Immature natural killer cell (primary cell): ENCODE measurements at places on chromosomes 7 and 10.

DNA sequence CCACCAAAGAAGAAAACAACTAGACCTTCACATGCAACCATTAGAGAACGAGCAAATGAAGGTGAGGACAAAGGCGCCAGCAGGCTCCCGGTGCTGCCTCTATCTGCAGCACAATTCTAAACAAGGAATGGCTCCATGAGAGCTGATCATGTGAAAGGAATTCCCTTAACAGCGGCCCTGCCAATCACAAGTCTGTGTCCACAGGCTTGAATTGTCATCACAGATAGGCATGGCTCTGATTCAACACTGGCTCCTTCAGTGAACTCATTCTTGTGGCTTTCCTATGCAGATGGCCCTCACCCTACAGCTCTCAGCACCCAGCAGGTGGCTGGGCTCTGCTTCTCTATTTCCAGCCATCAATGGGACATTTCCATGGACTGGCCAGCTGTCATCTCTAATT lies 36.2 kb downstream of the LAMB1 start:
- no peak overlapping the region for H3K4me3 ChIP-seq
- H3K36me3 ChIP-seq, result no peaks in the 10 kb centered on the region
- no peaks in the 10 kb centered on the region for H3K4me1 ChIP-seq
- no peaks in the 10 kb centered on the region for H3K27me3 ChIP-seq
- no peak for DNase-seq
- H3K27ac ChIP-seq, result no peak overlapping the region

GRCh38 chr7:148156233-148156632 lies 434.3 kb upstream of the C7orf33 start:
- no peaks in the 10 kb centered on the region for H3K27me3 ChIP-seq
- no peaks in the 10 kb centered on the region for H3K4me1 ChIP-seq
- H3K27ac ChIP-seq, result no peak overlapping the region
- no peaks in the 10 kb centered on the region for H3K36me3 ChIP-seq
- DNase-seq, result no peak
- no peak overlapping the region for H3K4me3 ChIP-seq

DNA sequence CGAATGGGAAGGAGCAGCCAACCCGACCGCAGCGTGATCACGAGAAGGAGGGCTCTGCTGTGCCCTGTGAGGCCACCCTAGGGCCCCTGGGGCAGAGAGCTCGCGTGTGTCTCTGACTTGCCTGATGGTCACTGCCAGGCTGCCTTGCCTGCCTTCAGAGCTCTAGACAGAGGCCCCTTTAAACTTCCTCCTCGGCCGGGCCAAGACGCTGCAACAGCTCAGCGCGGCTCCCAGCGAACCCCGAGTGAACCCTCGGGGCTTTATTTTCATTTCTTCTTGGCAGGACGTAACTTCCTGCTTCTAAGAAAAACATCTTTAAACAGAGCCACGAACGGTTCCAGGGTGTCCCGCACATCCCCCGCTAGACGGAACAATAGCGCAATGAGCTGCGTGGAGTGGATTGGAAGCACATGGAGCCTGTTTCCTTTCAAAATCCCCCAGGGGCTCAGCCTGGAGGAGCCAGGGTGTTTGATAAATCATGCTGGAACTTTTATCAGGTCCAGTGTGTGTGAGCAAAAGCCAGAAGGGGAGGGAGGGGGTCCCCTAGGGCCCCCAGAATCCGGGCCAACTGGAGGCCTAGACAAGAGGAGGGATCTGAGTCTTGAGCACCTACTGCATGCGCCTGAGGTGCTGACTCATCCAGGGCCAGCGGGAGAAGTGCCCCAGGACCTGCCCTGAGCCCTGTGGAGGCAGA lies 134.1 kb upstream of the GDF10 start:
- DNase-seq, result no peak
- H3K27me3 ChIP-seq, result peaks cover 8% of the 10 kb centered on the region
- no peaks in the 10 kb centered on the region for H3K36me3 ChIP-seq

DNA sequence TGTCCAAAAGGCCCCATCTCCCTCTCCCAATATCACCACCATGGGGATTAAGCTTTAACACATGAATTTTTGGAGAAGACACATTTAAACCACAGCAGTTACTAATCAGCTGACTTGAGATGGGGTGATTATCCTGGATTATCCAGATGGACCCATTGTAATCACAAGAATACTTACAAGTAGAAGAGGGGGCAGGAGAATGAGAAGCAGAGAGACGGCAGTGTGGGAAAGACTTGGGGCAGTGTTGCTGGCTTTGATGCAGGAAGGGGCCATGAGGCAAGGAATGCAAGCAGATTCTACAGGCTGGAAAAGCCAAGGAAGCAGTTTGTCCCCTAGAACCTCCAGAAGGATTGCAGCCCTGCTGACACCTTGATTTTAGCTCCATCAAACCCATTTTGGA lies 30.7 kb upstream of the INMT start:
- H3K4me3 ChIP-seq, result no peak overlapping the region
- H3K4me1 ChIP-seq, result peaks cover 16% of the 10 kb centered on the region
- H3K27ac ChIP-seq, result no peak overlapping the region
- H3K27me3 ChIP-seq, result no peaks in the 10 kb centered on the region

DNA sequence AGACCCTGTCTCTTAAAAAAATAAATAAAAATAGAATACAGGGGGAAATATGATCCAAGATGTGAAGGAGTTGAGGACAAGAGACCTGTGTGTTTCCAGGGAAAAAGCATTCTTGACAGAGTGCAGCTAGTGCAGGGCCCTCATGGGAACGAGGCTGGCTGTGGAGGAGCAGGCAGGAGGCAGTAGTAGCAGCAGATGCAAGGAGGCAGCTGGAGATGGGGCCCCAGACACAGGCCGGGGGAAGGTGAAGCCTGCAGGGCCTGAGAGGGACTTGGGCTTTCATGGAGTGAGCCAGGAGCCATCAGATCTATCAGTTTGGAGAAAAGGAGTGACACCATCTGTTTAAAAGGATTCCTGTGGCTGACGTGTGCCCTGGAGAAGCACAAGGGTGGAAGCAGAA lies 71.4 kb upstream of the ZNF438 start:
- H3K4me1 ChIP-seq, result peaks cover 2% of the 10 kb centered on the region
- H3K36me3 ChIP-seq, result no peaks in the 10 kb centered on the region
- H3K27me3 ChIP-seq, result peaks cover 10% of the 10 kb centered on the region
- H3K27ac ChIP-seq, result no peak overlapping the region
- no peak overlapping the region for H3K4me3 ChIP-seq
- DNase-seq, result no peak

- H3K4me3 ChIP-seq, result no peak overlapping the region
- no peaks in the 10 kb centered on the region for H3K27me3 ChIP-seq
- no peak for DNase-seq
- peaks cover 2% of the 10 kb centered on the region for H3K4me1 ChIP-seq
- H3K27ac ChIP-seq, result no peak overlapping the region
- no peaks in the 10 kb centered on the region for H3K36me3 ChIP-seq
Observed at GRCh38 chr7:105685161-105685560, 103.9 kb upstream of the EFCAB10 start.
